ENCODE measurements at places on chromosomes 5 and 9. TPM values are rescaled to one million over a fixed set of nuclear protein-coding genes. Genes with fewer than 3 reads are reported as not detected.

Gene SMIM23
- polyA plus RNA-seq, result not detected

Gene CER1
- polyA plus RNA-seq, result 0.24 TPM

Gene PHF24
- 0.21 TPM for polyA plus RNA-seq

Gene NIPAL4
- 0.63 TPM for polyA plus RNA-seq

Gene WDR38
- 0.31 TPM for polyA plus RNA-seq

Gene FAM169A
- 18.7 TPM for polyA plus RNA-seq

Gene JAKMIP2
- 6.6 TPM for polyA plus RNA-seq

Gene PCDHGA4
- polyA plus RNA-seq, result 2.1 TPM

Gene PCDHA9
- 0.05 TPM for polyA plus RNA-seq

Gene IL3
- polyA plus RNA-seq, result not detected

Gene NRG2
- 1.4 TPM for polyA plus RNA-seq

Gene YTHDC2
- polyA plus RNA-seq, result 46.8 TPM

Gene CLK4
- 72.5 TPM for polyA plus RNA-seq

Gene AIF1L
- 376 TPM for polyA plus RNA-seq

Gene KIAA1958
- 10.9 TPM for polyA plus RNA-seq

Gene CATSPER3
- 1.6 TPM for polyA plus RNA-seq

Gene ADGRD2
- 0.07 TPM for polyA plus RNA-seq

Gene LCN2
- polyA plus RNA-seq, result 1.8 TPM
